ENCODE measurements at places on chromosomes 7 and 10.

GRCh38 chr7:64768824-64769223, 25.4 kb upstream of the ZNF138 start:
- DNase-seq, result no peak

- peak; percentile 28 for DNase-seq
Observed at GRCh38 chr10:69237528-69238159, 17.5 kb downstream of the HKDC1 start.

- DNase-seq, result no peak
Observed at GRCh38 chr10:71221586-71222202, 9.3 kb downstream of the UNC5B start.

DNA sequence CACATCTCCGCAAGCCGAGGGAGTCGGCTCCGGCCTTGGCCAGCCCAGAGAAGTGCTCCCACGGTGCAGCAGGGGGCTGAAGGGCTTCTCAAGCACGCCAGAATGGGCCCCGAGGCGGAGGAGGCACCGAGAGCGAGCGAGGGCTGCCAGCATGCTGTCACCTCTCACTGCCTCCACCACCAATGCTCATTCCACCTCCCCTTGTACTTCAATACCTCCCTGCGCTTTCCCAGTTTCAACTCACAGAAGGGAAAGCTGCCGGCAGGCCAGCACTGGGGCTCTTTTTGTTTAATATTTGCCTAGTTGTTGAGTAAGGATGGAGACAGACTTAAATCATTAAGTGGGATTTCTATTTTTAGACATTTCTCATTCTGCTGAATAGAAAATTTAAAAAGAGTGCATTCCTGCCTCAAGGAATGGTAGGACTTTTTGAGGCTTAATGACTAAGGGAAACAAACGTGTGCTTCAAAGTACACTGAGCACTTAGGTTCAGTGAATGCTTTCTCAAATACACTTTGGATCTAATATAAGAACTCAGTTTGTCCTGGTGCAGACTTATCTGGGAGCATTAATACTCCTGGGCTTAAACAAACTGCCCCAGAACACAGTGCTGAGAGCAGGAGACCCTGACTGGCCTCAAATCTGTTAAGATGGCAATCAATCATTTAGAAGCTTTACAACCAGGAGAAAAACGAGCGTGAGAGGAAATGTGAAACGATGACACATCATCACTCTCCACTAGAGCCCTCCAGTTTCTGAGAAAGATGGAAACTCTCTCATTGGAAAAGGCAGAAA, 131.2 kb downstream of the RALA start:
- DNase-seq, result no peak

DNA sequence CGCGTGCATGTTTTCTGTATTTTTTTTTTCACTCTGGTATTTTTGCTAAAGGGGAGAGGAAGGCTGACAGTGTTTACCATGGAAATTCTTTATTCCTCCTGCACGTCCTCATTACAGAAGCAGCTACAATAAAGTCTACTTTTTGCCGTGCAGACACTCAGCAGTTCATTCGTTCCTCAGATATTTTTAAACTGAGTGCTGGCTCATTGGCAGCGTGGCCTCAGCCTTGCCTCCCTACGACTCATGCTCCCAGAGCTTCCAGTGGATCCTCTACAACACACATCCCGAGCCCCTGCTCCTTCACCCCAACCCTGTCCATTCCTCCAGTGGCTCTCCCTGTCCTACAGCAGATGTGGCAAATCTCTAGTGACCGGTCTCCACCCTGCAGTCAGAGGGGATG, 239.2 kb upstream of the ZMIZ1 start:
- DNase-seq, result no peak

- no peak for DNase-seq
Observed at GRCh38 chr10:61960396-61961120, 59.1 kb downstream of the ARID5B start.

DNA sequence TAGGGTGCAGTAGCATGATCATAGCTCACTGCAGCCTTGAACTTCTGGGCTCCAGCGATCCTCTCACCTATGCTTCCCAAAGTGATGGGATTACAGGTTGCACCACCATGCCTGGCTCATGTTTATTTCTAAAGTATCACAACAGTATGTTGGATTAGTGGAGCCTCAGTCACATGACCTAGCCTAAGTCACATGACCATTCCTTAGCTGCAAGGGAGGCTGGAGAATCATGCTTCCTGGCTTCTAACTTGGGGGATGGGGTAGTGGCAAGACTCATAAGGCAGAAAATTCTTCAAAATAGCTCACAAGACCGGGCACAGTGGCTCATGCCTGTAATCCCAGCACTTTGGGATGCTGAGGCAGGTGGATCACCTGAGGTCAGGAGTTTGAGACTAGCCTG, 26.9 kb upstream of the TPST1 start:
- no peak for DNase-seq

DNA sequence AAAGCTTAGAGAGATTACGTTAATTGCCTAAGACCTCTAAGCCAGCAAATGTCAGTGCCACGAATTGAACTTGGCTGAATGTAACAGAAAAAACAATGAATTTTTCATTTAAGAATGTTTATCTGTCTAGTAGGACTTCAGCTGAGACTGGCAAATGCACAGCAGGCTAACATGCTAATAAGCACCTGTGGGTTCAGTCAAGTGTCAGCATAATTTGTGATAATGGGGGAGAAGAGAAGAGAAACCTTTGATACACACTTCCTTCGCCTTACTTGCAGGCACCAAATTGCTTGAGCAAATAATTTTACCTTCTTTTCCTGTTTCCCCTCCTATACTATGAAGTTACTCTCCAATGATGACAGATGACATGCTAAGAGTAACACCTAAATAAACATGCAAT, 1136.5 kb upstream of the SORCS1 start:
- no peak for DNase-seq

DNA sequence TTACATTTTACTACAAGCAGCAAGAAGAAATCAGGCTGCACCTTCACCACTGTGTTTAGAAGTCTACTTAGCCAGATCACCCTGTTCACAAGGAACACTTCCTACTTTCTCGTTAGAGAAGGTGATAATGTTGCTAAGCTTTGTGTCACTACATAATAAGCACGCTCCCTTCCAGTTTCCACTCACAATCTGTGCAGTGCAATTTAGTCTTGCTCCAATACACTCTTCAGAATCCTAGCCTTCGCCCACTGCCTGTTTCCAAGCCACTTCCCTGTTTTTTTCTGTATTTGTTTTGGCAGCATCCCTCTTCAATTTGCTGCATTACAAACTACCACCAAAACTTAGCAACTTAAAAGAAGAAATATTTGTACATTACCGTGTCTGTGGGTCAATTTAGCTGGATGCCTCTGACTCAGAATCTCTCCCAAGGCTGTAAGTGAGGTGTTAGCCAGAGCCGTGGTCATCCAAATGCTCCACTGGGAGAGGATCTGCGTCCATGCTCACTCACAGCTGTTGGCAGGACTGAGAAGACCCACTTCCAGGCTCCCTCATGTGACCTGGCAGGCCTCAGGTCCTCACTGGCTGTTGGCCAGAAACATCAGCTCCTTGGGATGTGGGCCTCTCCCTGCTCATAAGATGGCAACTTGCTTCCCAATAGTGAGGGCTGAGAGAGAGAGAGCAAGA, 110.4 kb downstream of the PON1 start:
- DNase-seq, result no peak

DNA sequence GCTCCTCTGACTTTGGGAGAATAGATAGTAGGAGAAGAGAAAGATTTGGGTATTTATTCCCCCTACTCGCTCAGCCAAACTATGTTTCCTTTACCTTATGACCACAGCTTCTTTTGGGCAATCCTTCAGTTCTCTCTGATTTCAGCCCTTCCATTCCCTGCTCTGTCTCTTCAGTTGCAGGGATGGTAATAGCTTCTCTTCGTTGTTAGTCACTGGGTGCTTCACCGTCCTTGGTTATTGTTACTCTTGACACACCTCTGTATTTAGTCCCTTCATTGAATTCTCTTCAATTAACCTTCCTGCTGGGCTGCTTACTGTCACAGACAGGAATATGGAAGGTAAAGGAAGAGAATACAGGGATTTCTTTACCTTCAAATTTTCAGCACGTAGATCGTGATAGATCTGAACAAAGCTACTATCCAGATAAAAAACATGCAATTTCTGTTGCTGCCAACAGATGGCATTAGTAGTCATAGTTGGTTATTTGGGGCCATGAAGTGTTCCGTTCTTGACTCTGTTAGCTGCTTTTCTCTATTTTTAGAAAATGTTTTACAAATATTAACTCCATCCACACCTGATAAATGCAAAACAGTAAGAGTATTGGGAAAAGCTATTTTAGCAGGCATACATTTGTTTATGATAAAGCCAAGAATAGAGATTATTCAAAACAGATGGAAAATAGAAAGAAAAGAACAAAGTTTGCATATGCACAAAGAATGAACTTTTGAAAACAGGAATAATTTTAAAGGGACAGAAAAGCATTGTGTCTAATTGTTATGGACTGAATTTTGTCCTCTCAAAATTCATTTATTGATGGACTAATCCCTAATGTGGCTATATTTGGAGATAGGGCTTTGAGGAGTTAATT, 14.0 kb upstream of the PTTG1IP2 start:
- no peak for DNase-seq

- DNase-seq, result no peak
Observed at GRCh38 chr7:30166841-30167235, 32.1 kb downstream of the MTURN start.

DNA sequence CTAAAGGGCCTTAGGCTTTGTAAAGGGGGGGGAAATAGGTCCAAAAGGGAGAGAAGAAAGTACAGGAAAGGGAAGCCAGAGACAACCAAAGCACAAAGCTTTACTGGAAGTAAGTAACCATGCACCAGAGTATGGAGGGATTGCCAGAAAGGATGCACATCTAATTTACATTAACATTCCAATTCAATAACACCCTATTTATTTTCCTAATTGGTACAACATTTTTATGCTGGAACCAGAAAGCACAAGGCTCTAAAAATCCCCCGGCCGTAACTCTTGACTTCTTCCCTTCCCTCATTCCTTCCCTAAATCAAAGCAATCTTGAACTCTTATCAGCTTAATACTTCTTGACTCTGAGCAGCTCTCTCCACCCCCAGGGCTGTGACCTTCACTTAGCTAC, 400.0 kb upstream of the CELF2 start:
- no peak for DNase-seq

DNA sequence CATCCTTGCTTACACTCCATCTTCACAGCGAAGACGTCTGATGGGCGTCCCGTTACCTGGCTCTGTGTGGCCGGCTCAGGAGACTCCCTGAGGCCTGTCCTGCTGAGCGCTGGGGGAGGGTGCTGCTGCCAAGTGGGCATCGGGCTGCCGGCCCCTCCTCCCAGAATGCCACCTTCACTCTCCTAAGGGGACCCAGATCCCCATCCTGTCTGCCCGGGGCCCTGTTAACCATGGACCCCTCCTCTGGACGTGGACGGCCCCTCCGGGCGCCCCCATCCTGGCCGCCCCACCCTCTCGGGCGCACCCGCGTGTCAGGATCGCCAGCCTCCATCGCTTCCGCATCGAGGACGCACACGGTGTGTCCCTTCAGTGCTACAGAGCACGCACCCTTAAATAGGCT, 7.3 kb upstream of the FOXL3 start:
- DNase-seq, result no peak

DNA sequence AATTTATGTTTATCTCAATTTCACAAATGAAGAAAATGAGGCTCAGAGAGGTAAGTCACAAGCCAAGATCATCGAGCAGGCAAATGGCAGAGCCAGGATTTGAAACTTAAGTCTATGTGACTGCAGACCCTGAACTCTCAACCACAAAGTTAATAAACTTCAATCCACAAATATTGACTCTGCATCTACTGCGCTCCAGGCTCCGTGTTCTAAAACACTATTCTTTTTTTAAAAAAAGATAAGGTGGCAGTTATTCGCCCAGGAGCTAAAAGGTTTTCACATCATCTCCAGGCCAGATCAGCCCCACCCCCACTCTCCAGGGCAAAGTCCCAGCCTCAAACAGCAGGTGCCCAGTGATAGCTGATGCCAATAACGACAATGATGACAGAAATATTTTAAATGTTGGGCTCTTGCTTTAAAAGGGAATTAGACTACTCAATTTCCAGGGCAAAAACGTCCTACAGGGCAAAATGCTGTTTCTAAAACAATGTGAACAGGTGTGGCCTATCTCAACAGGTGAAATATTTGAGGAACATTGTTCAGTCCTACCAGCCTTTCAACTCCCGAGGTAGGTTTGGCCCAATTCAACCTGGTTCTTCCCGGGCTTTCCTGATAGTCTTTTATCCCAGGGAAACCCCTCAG, 85.2 kb downstream of the SORBS1 start:
- DNase-seq, result no peak

- no peak for DNase-seq
Observed at GRCh38 chr10:1661416-1661815, 75.9 kb downstream of the ADARB2 start.

DNA sequence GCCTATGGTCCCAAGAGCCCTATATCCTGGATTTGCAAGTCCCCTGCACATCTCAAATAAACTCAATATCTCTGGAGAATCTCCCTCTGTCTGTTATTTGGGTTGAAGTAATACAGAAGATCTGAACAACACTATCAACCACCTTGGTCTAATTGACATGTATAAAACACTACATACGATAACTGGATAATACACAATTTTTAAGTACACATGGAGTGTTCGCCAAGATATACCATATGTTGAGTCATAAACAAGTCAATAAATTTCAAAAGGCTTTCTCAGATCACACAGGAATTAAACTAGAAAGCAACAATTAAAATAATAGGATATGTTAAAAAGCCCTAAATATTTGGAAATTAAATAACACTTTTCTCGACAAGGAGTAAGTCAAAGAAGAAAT, 5.6 kb upstream of the GARS1 start:
- DNase-seq, result no peak

DNA sequence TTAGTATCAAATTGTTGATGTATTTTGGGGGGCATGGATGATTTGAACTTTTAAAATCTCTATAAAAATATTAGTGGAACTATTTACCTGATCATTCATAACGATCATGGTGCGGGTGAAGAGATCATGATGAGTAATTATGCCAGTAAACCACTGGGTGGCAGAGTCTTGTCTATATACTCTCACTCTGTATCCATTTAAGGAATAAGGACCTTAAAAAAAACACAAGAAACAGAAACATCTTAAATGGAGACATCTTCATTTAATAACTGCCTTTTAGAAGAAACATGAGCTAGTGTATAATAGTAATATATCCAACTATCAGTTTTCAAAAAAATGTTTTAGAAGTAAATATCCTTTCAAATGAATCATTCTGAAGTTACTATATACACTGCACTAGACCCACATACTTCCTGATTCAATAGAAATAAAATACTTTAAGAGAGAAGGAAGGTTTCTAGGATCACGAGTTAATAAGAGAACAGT, 84.0 kb downstream of the NRBF2 start:
- DNase-seq, result peak; percentile 34

DNA sequence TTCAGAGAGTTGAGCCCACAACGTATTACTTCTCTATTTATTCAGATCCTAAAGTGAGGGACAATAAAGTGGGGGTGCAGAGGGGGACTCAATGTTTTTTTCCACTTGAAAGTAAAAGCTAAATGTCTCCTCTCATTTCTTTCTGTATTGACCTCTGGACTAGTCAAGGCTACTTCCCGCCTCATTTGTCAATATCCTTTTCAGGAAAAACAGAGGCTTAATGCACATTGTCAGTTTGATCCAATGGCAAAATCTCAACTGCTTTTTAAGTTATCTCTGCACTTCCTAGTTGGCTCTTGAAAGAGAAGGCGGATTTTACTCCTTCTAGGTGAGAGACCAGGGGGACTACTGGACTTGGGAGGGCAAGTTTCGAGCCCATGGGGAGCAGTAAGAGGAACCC, 56.4 kb downstream of the HIPK2 start:
- no peak for DNase-seq
